ENCODE measurements at places on chromosomes 1 and 21. TPM values are rescaled to one million over a fixed set of nuclear protein-coding genes. Genes with fewer than 3 reads are reported as not detected.

- DNase-seq, result no peak
Observed at GRCh38 chr1:48120621-48121020, 101.9 kb upstream of the SLC5A9 start.

The FCRL2 gene
- not detected for polyA plus RNA-seq

The LCE2A gene
- polyA plus RNA-seq, result not detected

The PLA2G2C gene
- polyA plus RNA-seq, result not detected
